ENCODE measurements at places on chromosomes 6 and 20. TPM values are rescaled to one million over a fixed set of nuclear protein-coding genes. Genes with fewer than 3 reads are reported as not detected.

- H3K36me3 ChIP-seq, result no peaks in the 10 kb centered on the region
- H3K4me1 ChIP-seq, result no peaks in the 10 kb centered on the region
- H3K27me3 ChIP-seq, result peaks cover 6% of the 10 kb centered on the region
These were observed 241.5 kb upstream of the RNF24 start for GRCh38 chr20:4256874-4257273.

GRCh38 chr6:167148021-167148420, 9.8 kb downstream of the GPR31 start:
- DNase-seq, result no peak
- H3K27ac ChIP-seq, result no peak overlapping the region
- H3K36me3 ChIP-seq, result no peaks in the 10 kb centered on the region
- H3K4me3 ChIP-seq, result no peak overlapping the region
- H3K27me3 ChIP-seq, result peaks cover 2% of the 10 kb centered on the region
- H3K4me1 ChIP-seq, result no peaks in the 10 kb centered on the region

SAMD5 gene
- polyA plus RNA-seq, result 2.0 TPM

DNA sequence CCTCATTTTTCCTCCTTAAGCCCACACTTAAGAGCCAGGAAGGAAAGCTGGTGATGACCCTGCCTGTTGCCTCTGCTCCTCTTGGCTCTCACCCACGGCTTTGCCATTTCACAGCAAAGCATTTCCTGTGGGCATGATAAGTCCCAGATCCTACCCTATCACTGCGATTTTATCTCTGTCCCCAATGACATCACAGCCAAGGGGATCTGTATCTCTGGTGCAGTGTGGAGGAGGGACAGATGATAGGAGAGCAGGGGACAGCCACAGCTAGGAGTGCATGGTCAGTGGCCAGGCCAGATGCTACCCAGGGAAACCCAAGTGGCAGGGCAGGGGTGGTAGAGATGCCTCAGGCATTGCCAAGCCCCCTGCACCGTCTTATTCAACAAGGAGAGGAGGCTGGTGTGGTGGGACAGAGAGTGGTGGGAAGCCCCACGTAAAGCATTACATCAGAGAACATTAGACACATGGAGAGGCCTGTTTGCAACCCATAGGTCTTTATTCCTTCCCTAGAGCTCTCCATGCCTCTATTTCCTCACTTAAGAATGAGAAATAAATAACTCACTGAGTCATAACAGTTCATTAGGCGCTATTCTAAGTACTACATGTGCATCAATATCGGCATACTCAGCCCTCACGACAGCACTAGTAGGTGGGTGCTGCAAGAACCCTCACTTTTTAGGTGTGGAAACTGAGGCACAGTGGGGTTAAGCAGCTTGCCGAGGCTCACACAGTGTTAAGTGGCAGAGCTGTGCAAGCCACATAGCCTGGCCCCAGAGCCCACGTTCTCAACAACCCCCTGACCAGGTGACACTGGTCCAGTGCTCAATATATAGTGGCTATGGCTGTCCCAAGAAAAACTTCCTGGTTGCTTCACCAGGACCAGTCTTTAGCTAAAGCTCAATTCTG, 4.6 kb downstream of the TFEB start:
- no peak for DNase-seq
- no peak overlapping the region for H3K4me3 ChIP-seq
- no peaks in the 10 kb centered on the region for H3K4me1 ChIP-seq
- no peaks in the 10 kb centered on the region for H3K27me3 ChIP-seq
- H3K36me3 ChIP-seq, result no peaks in the 10 kb centered on the region
- no peak overlapping the region for H3K27ac ChIP-seq

DNA sequence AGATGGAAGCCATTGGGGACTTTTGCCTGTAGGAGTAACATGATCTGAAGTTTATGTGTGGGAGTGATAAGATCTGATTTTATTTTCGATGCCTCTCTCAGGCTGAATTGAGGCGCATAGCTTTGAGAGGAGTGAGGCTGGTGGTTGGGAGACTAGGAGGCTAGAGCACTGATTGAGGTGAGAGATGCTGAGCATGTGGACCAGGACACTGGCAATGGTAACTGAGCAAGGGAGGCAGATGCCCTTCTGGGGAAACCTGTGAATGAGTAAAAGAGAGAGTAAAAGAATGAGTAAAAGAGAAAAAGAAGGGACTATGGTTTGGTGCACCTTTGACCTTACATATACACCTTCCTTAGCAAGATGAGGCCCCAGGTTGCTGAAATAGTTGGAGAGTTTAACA, 3.0 kb downstream of the RRP36 start:
- no peaks in the 10 kb centered on the region for H3K4me1 ChIP-seq
- no peak overlapping the region for H3K4me3 ChIP-seq
- peaks cover 18% of the 10 kb centered on the region for H3K36me3 ChIP-seq

GRCh38 chr6:119768201-119768600, 418.6 kb upstream of the MAN1A1 start:
- H3K27me3 ChIP-seq, result no peaks in the 10 kb centered on the region
- no peak overlapping the region for H3K4me3 ChIP-seq
- H3K27ac ChIP-seq, result no peak overlapping the region

PRL gene
- not detected for polyA plus RNA-seq

- peak overlapping the region; percentile 97 for H3K27ac ChIP-seq
- no peaks in the 10 kb centered on the region for H3K27me3 ChIP-seq
- H3K36me3 ChIP-seq, result no peaks in the 10 kb centered on the region
These were observed 504 bp downstream of the B4GALT5 start for GRCh38 chr20:49712996-49713752.

- DNase-seq, result peak; percentile 81
- H3K4me3 ChIP-seq, result no peak overlapping the region
- peaks cover 36% of the 10 kb centered on the region for H3K4me1 ChIP-seq
- H3K27me3 ChIP-seq, result no peaks in the 10 kb centered on the region
- H3K27ac ChIP-seq, result no peak overlapping the region
- H3K36me3 ChIP-seq, result no peaks in the 10 kb centered on the region
These were observed 237.2 kb upstream of the PRND start for GRCh38 chr20:4484379-4484997.

DEFB132 gene
- polyA plus RNA-seq, result not detected

GRCh38 chr6:3355358-3356055, 96.8 kb downstream of the PSMG4 start:
- H3K27ac ChIP-seq, result peak overlapping the region; percentile 93
- no peaks in the 10 kb centered on the region for H3K27me3 ChIP-seq
- H3K4me3 ChIP-seq, result no peak overlapping the region

GRCh38 chr20:57577679-57578475, 17.0 kb downstream of the PCK1 start:
- no peak overlapping the region for H3K27ac ChIP-seq
- DNase-seq, result no peak
- peaks cover 4% of the 10 kb centered on the region for H3K27me3 ChIP-seq
- H3K36me3 ChIP-seq, result no peaks in the 10 kb centered on the region

TSHZ2 gene
- 0.93 TPM for polyA plus RNA-seq

GRCh38 chr6:9647071-9647445, 767.8 kb downstream of the TFAP2A start:
- H3K4me3 ChIP-seq, result no peak overlapping the region
- H3K36me3 ChIP-seq, result no peaks in the 10 kb centered on the region
- H3K4me1 ChIP-seq, result no peaks in the 10 kb centered on the region
- H3K27ac ChIP-seq, result no peak overlapping the region
- no peak for DNase-seq

Measured in lung (tissue), 17 donors.